ENCODE measurements at places on chromosomes 2 and 18. TPM values are rescaled to one million over a fixed set of nuclear protein-coding genes. Genes with fewer than 3 reads are reported as not detected.

Gene PRSS56
- not detected for polyA plus RNA-seq

Gene RAX
- not detected for polyA plus RNA-seq

Gene TEKT4
- polyA plus RNA-seq, result not detected

Gene GAL3ST2
- not detected for polyA plus RNA-seq

Gene HAT1
- 70.6 TPM for polyA plus RNA-seq

Gene ZSWIM2
- polyA plus RNA-seq, result not detected

Gene LCLAT1
- 5.4 TPM for polyA plus RNA-seq

Gene AQP12B
- not detected for polyA plus RNA-seq

Gene ACMSD
- polyA plus RNA-seq, result not detected

DNA sequence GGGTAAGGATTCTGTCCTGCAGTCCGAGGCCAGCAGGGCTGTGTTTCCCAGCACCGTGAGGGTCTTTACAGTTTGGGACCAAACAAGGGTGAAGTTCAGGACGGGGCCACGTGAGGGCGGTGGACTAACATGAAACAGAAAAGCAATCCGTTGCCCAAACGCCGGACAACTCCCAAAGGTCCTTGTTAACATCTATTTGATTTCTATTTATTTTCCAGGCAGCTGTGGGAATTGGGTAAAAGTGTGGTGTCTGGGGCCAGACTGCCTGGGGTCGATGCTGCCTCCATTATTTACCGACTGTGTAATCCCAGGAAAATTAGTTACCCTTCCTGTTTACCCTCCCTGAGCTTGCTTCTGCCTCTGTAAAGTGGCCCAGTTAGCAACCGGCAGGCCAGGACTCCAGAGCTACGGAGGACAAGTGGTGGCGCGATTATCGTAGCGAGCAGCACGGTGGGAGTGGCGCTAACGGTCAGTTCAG is 66.3 kb upstream of the TCF7L1 start:
- peak; percentile 27 for DNase-seq

- DNase-seq, result no peak
Measured at GRCh38 chr18:76054156-76054555, 440.9 kb downstream of the ZNF516 start.

- no peak for DNase-seq
Measured at GRCh38 chr2:212873256-212873655, 278.2 kb downstream of the IKZF2 start.

GRCh38 chr2:114368705-114369104 is 73.7 kb upstream of the DPP10 start:
- no peak for DNase-seq

DNA sequence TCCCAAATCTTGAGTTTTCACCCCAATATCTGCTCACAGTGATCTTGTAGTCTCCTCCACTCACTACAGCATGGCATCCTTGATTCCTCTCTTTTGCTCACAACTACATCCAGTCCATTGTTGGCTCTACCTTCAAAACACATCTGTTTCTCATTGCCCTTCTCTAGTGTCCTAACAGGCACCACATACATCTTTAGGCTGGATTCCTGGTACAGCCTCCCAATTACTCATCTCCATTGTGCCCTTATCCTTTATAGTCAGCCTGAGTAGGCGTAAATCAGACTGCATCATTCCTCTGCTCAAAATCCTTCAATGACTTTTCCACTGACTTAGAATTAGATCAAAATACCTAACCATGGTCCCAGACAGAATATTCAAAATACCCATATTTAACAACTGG is 10.7 kb upstream of the TAF1B start:
- no peak for DNase-seq

DNA sequence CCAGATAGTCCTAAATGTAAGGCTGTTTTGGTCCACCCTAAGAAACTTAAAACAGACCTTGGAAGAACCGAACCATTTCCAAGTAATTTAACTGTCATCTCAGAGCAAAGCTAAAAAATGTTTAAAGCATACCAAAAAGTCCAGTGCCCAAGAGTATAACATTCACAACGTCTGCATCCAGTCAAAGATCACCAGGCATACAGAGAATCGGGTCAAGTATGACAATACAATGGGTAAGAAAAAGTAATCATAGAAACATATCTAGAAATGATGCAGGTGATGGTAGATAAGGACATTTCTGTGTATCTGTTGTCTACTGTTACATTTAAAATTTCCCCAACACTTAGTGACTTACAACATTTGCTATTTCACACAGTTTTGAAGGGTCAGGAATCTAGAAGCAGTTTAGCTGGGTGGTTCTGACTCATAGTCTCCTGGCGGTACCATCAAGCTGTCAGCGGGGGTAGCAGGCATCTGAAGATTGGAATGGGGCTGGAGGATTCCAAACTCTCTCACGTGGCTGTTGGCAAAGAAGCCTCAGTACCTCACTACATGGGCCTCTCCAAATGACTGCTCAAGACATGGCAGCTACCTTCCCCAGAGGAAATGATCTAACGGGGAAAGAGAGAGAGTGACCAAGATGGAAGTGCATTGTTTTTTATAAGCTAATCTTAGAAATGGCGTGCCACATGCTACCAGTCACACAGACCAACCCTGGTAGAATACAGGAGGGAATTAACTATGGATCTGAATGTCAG is 36.6 kb upstream of the DYNC2LI1 start:
- no peak for DNase-seq

DNA sequence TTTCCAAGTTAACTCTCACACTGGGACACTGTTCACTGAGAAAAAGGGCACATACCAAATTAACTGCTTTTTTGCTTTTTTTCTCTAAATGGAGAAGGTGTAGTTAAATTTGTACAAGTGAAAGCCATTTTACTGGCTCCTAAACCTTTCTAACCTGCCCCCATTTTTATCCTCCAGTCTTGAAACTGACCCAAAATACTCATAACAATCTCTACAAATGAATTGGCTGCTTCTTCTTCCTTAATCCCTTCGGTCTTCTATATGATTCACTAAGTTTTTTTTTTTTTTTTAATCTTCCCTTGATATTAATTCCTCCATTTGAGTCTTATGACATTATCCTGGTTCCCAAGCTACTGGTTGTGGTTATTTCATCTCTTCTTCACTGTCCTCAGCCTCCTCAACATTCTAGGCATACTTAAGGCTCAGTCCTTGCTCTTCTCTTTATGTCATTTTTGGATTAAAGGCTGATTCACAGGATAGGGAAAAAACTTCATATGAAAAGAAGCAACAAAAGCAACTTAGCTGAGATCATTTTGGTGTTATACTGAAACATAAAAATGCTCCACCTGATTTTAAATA is 19.8 kb downstream of the ORC2 start:
- no peak for DNase-seq

GRCh38 chr2:238955648-238956531 is 108.0 kb downstream of the TWIST2 start:
- DNase-seq, result no peak

DNA sequence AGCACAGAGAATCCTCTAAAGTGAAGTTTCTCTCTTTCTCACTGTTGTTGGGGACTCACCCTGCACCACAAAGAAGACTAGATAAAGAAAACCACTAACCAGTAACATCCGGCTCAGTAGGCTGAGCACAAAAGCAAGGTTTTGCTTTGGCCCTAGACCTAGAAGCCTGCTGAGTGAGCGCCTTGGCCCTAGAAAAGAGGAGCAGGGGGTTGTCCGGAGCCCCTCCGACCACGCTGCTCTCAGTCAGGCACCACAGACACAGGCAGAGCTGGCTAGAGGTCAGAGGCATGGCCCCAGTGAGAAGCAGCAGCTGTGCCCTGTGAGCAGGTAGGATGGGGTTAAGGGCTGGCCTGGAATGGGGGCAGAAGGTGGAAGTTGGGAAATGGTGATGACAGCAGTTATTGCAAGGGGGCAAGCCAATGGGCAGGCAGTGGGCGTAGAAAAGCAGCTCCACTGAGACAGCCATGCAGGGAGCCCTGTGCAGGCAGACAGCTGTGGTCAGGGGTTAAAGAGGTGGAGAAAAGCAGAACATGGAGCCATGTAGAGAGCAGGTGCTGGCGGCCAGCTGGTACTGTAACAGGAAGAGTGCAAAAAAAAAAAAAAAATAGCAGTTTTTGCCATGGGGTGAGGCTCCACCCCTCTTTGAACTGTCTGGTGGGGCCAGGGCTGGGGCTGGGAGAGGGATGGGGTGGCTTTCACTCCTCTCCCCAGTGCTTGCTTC is 36.9 kb upstream of the SLC14A1 start:
- peak; percentile 83 for DNase-seq

DNA sequence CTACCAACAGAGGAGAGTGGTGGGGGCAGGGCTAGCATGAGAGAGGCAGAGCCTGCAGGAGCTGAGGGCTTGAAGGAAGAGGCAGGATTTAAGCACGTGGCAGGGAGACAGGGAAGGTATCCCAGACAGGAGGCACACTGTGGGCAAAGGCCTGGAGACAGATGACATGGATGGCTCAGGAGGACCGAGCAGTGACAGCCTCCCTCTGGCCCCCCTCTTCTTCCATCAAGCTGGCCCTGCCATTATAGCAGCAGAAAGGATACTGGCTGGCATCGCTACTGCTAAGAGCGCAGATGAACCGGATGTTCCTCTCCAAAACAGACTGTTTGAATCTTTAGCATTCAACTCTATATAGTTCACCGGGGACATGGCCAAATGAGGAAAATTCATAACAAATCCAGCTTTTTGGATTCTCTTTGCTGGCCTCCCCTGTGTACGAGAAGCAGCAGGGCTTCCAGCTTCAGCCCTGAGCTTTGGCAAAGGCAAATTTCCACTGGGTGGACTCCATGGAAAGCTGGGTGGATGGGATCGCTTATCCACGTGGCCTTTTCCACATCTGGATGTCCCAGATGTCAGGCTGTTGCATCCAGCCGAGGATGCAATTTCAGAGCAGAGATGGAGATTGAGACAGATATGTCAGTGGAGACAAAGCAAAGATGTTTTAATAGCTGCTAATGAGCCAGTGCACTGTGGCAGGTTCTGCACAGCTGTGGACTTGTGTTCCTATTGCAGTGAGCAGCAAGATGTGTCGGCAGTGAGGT is 36.2 kb downstream of the CAPN13 start:
- no peak for DNase-seq

- DNase-seq, result peak; percentile 23
Measured at GRCh38 chr2:84904717-84905174, 710 bp upstream of the TMSB10 start.

DNA sequence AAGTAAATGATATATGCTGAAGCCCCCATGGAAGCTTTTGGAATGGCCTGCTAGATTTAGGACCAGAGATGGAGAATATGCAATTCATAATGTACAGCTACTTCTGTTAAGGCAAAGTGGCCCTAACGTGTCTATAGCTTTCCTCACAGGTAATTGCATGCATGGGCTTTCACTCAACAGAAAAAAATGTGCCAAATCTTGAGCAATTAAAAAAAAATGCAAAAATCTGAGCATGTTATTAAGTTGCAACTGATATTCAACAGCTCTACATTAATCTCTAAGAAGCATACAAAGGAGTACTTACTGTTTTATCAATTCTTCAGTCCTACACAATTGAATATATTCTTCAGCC is 79.6 kb downstream of the EFEMP1 start:
- no peak for DNase-seq
